ENCODE measurements at places on chromosomes 3 and 15.

- no peak for DNase-seq
Observed at GRCh38 chr3:140896997-140897396, 44.6 kb upstream of the SLC25A36 start.

- no peak for DNase-seq
Observed at GRCh38 chr3:29215948-29216347, 64.9 kb upstream of the RBMS3 start.

DNA sequence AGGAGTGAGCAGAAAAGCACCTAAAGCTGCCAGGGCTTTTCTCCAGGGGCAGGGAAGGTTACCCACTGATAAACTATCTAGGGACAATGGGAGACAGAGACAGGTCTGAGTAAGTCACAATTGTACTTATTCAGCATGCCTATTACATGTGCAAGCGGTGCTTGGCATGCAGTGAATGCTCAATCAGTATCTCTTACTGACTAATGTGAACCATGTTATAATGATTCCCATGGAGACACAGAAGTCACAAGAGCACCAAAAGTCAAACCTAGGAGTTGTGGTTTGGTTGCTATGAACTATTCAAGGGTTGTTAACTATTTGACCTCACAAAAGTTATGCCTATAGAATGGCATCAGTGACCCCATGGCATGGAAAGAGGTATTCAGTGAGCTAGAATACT lies 50.0 kb upstream of the RASGRP1 start:
- no peak for DNase-seq

DNA sequence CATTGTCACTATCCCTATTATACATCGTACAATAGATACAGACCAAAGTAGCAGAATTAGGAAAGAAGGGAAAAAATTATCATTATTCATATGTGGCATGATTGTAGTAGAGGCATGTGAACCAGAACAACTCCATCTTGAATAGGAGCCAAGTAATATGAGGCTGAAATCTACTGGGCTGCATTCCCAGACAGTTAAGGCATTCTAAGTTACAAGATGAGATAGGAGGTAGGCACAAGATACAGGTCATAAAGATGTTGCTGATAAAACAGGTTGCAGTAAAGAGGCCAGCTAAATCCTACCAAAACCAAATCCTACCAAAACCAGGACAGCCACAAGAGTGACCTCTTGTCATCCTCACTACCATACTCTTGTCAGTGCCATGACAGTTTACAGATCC lies 1035.4 kb upstream of the SEMA6D start:
- no peak for DNase-seq

DNA sequence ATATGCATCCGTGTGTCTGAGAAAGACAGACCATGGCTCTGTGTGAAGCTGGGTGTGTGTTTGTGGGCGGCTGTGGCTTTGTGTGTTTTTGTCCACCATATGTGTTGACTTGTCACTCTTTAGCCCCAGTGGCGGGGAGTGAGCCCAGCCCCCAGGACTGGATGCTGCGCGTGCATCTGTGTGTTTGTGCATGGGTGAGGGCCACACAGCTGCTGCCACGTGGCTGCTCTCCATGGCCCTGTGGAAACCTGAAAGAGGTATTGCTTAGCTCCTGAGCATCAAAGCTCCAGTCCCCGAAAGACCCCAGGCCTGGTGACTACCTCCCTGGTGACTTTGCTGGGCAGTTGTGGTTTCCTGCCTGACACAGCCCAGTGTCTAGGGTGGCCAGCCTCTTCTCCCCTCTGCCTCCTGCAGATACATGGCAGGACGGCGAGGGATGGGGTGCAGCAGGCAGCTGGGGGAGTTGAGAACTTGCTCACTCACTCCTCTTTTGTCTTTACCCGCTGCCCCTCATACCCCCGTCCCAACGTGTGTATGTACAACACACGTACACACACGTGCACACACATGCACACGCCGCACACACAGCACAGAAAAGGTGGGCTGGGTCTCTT lies 6.5 kb downstream of the EPHB3 start:
- no peak for DNase-seq

Measured in H54 (cell line).